ENCODE measurements at places on chromosomes 1 and 21.

DNA sequence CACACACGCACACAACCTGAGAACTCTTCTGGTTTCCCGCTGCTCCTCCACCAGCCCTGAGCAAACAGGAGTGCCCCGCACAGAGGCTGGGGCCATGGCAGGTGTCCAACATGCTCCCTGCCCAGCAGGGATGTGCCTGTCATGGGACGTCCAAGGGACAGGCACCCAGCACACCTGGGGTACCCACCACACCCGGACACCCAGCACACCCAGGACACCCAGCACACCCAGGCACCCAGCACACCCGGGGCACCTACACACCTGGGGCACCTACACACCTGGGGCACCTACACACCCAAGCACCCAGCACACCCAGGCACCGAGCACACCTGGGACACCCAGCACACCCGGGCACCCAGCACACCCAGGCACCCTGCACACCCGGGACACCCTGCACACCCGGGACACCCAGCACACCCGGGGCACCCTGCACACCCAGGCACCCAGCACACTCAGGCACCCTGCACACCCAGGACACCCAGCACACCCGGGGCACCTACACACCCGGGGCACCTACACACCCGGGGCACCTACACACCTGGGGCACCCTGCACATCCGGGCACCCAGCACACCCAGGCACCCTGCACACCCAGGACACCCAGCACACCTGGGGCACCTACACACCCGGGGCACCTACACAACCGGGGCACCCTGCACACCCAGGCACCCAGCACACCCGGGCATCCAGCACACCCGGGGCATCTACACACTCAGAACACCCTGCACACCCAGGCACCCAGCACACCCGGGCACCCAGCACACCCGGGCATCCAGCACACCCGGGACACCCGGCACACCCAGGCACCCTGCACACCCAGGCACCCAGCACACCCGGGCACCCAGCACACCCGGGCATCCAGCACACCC is 37.9 kb downstream of the UBE2G2 start:
- no peak for DNase-seq

DNA sequence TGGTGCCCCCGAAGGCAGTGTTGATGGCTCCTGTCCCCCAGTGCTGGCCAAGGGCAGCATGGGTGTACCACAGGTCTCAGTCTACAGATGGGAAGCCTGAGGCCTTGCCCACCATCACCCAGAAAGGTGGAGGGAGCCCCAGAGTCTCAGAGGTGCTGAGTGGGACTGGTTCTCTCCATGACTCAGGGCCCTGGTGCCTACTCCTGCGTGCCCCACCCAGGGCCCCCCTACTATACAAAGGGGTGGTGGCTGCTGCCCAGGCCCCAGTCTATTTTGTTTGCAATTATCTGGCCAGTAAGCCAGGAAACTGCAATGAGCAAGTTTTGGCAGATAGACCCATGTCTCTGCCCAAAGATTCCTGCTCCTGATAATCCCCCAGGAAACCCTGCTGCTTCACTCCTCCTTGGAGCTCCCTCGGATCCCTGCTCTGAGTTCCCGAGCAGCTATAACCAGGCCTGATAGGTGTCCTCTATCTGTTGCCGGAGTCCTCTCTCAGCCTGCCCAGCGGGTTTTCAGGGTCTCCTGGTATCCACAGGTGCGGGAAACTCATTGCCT is 41.7 kb downstream of the EDN2 start:
- DNase-seq: no peak

DNA sequence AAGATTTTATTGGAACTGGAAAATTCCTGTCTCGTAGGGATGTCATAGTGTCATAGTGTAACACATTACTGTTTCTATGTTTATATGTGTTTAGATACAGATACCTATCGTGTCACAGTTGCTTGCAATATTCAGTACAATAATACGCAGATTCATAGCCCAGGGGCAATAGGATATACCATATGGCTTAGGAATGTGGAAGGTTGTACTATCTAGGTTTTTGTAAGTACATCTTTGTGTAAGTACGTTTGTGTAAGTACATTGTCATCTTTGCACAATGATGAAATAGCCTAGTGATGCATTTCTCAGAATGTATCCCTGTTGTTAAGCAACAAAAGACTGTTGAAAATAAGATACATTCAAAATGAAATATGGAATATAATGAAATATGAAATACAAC is 68.9 kb downstream of the CAMTA1 start:
- DNase-seq: no peak

DNA sequence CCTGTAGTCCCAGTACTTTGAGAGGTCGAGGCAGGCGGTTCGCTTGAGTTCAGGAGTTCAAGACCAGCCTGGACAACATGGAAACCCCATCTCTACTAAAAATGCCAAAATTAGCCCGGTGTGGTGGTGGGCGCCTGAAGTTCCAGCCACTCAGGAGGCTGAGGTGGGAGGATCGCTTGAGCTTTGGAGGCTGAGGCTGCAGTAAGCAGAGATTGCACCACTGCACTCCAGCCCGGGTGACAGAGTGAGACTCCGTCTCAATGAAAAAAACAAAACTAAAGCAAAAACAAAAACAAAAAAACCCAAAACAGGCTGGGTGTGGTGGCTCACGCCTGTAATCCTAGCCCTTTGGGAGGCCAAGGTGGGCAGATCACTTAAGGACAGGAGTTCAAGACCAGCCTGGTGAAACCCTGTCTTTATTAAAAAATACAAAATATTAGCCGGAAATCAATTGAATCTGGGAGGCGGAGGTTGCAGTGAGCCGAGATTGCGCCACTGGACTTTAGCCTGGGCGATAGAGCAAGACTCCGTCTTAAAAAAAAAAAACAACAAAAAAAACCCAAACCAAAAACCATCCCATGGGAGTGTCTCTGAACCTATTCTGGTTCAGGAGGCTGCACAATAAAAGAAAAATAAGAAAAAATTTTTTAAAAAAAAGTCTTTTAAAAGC is 1.7 kb upstream of the CGN start:
- no peak for DNase-seq

- DNase-seq: no peak
Measured at GRCh38 chr1:8578936-8579335, 238.5 kb downstream of the RERE start.

DNA sequence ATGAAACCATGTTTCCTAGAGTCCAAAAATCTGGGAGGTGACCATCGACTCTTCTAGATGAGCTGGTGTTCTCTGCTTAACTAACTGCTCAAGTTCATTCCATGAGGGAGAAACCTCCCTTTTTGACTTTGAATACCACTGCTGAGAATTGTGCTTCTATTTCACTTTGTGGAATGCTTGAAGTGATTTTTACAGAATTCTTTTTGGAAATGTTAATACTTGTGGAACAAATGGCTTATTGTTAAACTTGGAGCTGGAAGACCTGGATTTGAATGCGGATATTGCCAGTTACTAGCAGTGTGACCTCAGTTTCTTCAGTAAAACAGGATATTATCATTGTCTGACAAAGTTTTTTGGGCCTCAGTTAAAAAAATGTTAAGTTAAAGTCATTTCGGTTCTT is 36.5 kb upstream of the APP start:
- no peak for DNase-seq

DNA sequence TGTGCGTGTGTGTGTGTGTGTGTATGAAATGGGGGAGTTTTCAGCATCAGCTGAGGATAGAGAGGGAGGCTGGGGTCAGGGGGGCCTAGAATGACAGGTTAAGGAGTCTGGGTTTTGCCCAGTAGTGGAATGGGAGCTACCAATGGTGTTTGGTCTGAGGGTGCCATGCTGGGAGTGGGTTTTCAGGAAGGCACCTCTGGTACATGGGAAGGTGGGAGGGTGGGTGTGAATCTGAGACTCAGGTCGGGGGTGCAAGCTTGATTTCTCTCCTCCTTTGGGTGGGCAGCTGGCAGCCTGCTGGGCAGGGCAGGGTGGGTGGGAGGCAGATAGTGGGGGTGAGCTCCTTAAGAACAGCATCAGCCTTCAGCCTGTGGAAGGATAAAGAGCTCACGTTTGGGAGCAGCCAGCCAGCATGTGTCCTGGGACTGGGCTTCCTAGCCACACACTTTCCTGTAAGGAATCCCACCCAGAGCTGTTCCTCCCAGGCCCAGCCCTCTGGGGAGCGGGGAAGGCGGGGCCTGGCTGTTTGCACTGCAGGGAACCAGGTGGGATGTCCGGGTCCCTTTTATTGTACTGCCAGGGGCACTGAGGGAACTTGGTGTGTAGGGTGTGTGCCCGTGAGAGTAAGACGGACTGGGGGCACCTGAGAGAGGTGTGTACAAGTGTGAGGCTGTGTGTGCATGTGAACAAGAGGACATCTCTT is 152.8 kb downstream of the FOXD2 start:
- DNase-seq: no peak

- DNase-seq: no peak
Measured at GRCh38 chr1:94401206-94401605, 17.0 kb upstream of the ABCD3 start.

DNA sequence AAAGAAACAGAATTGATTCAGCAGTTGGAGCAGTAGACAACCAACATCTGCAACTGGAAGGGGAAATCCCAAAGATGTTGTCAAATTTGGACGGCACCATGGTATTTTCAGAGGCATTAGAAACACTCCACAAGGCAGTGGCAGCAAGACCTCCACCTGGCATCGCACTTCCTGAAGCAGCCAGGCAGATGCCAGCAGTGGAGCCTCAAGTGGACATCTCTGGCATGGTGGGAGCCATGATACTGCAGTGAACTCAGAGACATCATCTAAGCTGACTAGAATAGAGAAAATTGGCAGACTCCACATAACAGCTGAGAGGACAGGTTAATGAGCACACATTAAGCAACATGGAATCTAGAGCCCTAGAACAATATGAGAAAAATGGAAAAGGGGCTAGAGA is 33.9 kb upstream of the RGS8 start:
- DNase-seq: no peak

DNA sequence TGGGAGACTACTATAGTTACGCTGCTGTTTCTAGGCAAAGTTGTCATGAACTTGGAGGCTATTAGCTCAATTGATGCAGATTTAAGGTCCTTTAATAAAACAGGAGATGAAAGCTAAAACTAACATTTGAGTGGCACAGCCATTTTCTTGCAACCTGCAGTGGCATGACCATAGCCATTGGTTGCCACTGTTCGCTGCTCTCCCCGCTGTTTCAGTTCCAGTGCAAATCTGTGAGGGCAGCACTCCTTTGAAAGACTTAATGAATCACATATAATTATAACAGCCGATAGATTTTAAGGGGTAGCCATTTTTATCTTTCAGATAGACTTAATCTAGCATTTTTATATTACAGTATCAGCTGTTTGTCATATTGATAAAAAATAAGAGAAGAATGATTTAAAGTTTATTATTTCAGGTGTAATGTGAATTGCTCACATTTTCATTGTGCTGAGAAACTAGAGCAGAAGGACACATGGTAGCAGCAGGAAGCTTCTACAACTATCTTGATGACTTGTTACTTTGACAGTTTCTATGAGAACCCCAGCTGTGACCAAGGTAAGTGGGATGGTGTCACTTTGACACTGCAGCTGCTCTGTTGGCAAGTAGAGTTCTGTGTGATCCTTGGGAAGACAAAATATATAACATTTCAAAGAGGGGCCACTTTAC is 203.7 kb downstream of the PLA2G4A start:
- no peak for DNase-seq

GRCh38 chr1:29774355-29774754 is 538.0 kb downstream of the PTPRU start:
- DNase-seq: no peak

GRCh38 chr1:7046314-7046713 is 261.1 kb downstream of the CAMTA1 start:
- DNase-seq: no peak

All from activated CD4-positive, alpha-beta memory T cell treated with anti-CD3 and anti-CD28 coated beads, Interleukin-2, amount 10 ng/mL, durations not matched to agents 7 days and 5 days (primary cell).